ENCODE measurements at places on chromosomes 16 and 17. TPM values are rescaled to one million over a fixed set of nuclear protein-coding genes. Genes with fewer than 3 reads are reported as not detected.

KRTAP9-2 gene
- total RNA-seq: not detected

PLCD3 gene
- 30.2 TPM for total RNA-seq

CSH1 gene
- total RNA-seq: not detected

UNC13D gene
- total RNA-seq: under 0.01 TPM

RMI2 gene
- 8.5 TPM for total RNA-seq

NCOR1 gene
- total RNA-seq: 78.9 TPM

NOXO1 gene
- not detected for total RNA-seq

DNA sequence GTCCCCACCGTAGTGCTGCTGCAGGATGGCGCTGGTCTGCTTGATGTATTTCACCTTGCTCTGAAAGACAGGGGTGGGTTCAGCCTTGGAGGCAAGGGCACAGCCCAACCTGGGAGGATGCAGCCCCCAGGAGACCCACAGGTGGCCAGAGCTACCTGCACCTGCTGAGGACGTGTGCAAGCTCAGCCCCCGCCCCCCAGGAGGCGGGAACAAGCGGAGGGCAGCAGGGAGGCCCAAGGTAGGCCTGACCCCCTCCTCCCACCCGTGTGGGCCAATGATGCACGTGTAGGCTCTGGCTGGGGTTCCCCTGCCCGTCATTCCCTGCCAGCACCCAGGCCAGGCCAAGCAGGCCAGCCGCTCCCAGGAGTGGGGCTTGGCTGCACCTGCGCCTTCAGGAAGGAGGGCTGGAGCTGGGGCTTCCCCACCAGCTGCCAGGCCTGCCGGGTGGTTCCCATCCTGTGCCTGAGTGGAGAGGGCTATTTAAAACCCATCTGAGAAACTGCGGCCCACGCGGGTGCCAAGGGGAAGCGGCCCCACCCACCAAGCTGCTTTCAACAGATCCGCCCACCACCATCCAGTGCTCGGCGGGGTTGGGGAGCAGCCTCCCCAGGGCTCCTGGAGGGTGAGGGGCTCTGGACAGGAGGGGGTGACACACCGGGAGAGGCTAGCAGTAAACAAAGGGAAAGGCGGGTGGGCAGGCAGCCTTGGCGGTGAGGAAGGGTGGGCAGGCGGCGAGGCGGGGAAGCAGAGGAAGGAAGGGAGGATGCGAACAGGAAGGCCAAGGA lies 3.8 kb downstream of the NTHL1 start:
- H3K4me1 ChIP-seq: peaks cover 7% of the 10 kb centered on the region
- H3K4me3 ChIP-seq: no peak overlapping the region
- no peak for DNase-seq
- no peaks in the 10 kb centered on the region for H3K27me3 ChIP-seq
- H3K27ac ChIP-seq: no peak overlapping the region

- H3K27me3 ChIP-seq: no peaks in the 10 kb centered on the region
- peaks cover 30% of the 10 kb centered on the region for H3K4me1 ChIP-seq
- no peaks in the 10 kb centered on the region for H3K36me3 ChIP-seq
- H3K27ac ChIP-seq: no peak overlapping the region
- no peak overlapping the region for H3K4me3 ChIP-seq
These were observed 81.6 kb upstream of the XYLT1 start for GRCh38 chr16:17552351-17552750.

DNA sequence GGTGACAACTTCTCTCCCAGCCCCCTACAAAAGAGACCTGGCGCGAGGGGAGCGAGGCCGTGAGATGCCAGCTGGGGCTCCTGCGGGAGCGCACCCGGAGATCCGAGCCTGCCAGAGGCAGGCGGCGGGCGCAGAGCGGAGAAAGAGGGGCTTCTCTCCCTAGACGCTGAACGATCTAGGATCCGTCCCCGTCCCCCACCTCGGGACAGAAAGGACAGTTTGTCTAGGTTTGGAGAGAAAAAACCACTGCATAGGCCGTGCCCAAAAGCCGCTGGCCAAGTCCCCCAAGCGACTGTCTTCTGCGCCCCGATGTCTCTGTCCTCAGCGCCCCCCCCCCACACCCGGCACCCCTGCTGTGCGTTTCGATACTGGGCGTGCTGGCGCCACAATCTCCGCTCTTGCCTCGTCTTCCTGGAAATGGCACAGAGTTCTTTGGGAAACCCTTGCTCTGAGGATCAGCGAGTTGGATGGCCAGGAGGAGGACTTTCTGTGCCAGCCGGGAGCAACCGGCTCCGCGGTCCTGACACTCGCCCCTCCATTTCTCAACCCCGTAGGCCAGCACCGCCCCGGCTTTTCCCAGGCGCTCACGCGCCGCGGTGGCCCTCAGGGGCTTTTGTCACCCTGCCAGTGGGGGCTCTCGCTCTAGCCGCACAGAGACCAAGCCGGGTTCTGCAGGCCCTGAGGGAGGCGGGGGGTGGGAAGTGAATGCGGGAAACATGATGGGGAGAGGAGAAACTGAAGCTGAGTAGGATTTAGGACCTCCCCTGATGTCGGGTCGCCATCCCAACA lies 1.0 kb downstream of the SSTR2 start:
- H3K4me3 ChIP-seq: peak overlapping the region; percentile 72
- no peak overlapping the region for H3K27ac ChIP-seq
- no peaks in the 10 kb centered on the region for H3K36me3 ChIP-seq
- DNase-seq: peak; percentile 52

DNA sequence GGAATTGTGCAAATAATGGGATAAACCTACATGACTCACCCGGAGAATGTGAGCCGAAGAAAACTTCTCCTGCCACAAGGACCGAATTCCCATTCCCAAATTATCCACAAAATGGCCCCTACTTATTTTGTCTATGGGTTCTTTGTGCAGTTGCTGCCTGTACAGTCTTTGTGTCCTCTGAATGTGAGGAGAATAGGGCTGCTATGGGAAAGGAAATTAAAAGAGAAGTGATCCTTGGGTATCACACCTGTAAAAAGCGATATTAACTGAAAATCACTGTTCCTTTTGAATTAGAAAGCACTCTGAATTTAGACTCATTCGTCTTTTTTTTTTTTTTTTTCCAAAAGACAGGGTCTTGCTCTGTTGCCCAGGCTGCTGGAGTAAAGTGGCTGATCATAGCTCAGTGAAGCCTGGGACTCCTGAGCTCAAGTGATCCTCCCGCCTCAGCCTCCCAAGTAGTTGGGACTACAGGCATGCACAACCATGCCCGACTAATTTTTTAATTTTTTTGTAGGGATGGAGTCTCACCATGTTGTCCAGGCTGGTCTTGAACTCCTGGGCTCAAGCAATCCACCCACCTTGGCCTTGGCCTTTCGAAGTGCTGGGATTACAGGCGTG lies 45.4 kb downstream of the CHD9 start:
- H3K4me3 ChIP-seq: peak overlapping the region; percentile 74
- DNase-seq: no peak
- peak overlapping the region; percentile 88 for H3K27ac ChIP-seq
- H3K4me1 ChIP-seq: peaks cover 29% of the 10 kb centered on the region
- H3K27me3 ChIP-seq: no peaks in the 10 kb centered on the region
- H3K36me3 ChIP-seq: no peaks in the 10 kb centered on the region

DNA sequence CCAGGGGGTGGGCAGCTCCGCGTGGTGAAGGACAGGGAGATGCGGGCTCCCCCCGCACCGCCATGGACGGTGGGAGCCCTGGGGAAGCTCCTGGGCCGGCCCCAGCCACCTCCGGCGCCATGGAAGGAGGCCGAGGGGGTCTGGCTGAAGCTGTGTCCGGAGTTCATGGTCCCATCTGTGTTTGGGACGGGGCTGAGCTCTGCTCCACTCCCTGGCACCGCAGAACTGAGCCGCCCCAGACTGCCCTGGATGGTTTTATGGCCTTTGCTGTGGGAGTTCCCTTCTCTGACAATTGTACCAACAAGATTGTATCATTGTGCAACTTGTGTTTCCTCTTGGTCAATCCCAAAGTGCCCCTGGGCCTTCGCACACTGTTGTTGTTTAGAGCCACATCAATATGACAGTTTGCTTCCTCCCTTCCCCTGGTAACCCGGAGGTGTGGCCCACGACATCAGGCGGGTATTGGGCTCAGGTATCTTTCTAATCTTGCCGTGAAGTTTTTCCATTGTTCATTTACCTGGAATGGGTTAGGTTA lies 942 bp downstream of the KRT23 start:
- no peak for DNase-seq
- no peaks in the 10 kb centered on the region for H3K36me3 ChIP-seq
- H3K4me3 ChIP-seq: no peak overlapping the region
- no peak overlapping the region for H3K27ac ChIP-seq
- H3K4me1 ChIP-seq: 0 out of 2 replicates have a peak, but pooled peaks cover 9% of the 10 kb centered on the region

DNA sequence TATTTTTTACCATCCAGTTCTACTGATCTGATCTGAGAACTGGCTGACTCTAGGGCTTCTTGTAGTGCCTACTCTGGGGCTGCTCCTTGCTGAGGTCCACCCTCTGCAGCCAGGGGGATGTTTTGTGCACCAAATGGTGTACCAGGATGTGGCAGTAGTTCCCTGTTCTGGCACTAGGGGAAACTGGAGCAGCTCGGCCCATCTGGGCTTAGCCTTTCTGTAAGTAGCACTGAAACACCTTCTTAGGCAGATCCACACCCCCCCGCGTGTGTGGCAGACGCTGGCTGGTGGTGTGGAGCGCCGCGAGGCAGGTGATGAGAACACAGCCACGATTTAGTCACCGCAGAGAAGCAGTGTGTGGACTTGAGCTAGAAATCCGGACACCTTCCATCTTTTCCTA lies 17.0 kb downstream of the DUSP14 start:
- no peaks in the 10 kb centered on the region for H3K36me3 ChIP-seq
- H3K4me1 ChIP-seq: no peaks in the 10 kb centered on the region
- no peak overlapping the region for H3K27ac ChIP-seq
- DNase-seq: peak; percentile 55

- DNase-seq: peak; percentile 36
- H3K4me1 ChIP-seq: peaks cover 13% of the 10 kb centered on the region
- no peak overlapping the region for H3K27ac ChIP-seq
These were observed 87.5 kb upstream of the DNAH17 start for GRCh38 chr17:78664476-78665386.

DNA sequence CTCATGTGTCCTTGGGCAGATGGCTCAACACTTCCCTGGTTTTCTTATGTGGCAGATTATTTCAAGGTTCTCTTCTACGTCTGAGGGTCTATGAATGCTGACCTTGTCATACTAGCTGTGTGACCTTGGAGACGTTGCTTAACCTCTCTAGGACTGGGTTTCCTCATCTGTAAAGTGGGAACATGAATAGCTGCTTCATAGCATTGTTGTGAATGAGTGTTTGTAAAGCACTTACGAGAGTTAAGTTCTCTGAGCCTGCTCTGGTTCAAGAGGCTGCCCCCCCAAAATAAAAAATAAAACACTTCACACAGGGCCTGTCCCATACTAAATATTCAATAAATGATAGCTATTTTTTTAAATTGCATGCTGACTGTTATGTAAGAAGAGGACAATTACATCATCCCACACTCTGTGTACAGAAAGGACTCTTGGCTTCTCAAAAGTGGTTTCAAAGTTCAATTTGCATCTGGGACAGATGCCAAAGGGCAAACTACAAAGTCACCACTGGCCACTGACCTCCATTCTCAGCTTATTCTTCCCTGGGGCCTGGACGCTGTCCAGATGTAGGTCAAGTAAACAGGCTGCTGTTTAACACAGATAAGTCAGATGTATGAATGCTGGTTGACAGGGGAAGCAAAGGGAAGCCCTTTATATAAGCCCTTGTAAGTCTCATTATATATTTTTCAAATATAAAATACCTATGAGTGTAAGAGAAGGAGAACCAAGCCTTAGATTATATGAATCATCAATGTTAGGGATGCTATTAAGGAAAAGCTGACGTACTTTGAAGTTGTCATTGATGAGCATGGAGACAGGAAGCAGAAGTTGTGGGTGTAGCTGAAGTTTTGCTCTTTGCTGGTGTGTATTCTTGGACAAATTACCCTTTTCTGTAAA lies 15.4 kb upstream of the NDEL1 start:
- DNase-seq: peak; percentile 59
- H3K27ac ChIP-seq: no peak overlapping the region
- H3K4me3 ChIP-seq: no peak overlapping the region
- H3K27me3 ChIP-seq: no peaks in the 10 kb centered on the region
- no peaks in the 10 kb centered on the region for H3K36me3 ChIP-seq

GRCh38 chr16:23148166-23148512 lies 1.1 kb downstream of the USP31 start:
- H3K27ac ChIP-seq: no peak overlapping the region
- peak; percentile 17 for DNase-seq
- H3K36me3 ChIP-seq: no peaks in the 10 kb centered on the region
- H3K27me3 ChIP-seq: no peaks in the 10 kb centered on the region

GRCh38 chr17:82475458-82475857 lies 16.9 kb downstream of the NARF start:
- peaks cover 12% of the 10 kb centered on the region for H3K36me3 ChIP-seq
- no peaks in the 10 kb centered on the region for H3K27me3 ChIP-seq
- H3K27ac ChIP-seq: no peak overlapping the region
- H3K4me1 ChIP-seq: no peaks in the 10 kb centered on the region

DNA sequence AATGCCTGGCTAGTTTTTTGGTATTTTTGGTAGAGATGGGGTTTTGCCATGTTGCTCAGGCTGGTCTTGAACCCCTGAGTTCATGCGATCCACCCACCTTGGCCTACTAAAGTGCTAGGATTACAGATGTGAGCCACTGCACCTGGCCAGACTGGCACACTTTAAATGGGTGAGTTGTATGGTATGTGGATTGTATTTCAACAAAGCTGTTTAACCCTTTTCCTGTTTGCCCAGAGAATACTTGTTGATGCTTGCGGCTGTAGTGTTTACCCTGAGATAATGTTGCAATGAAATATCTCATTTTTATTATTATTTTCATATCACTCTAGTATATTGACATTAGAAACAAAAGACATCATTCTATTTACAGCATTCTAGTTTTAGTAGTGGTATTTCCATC lies 17.1 kb upstream of the TMEM94 start:
- no peak overlapping the region for H3K4me3 ChIP-seq
- H3K36me3 ChIP-seq: no peaks in the 10 kb centered on the region
- H3K4me1 ChIP-seq: peaks cover 3% of the 10 kb centered on the region

- H3K27ac ChIP-seq: no peak overlapping the region
- H3K4me1 ChIP-seq: no peaks in the 10 kb centered on the region
- peaks cover 87% of the 10 kb centered on the region for H3K27me3 ChIP-seq
- no peak for DNase-seq
- no peak overlapping the region for H3K4me3 ChIP-seq
- H3K36me3 ChIP-seq: no peaks in the 10 kb centered on the region
These were observed 84.1 kb downstream of the IRF8 start for GRCh38 chr16:85983064-85983463.

DNA sequence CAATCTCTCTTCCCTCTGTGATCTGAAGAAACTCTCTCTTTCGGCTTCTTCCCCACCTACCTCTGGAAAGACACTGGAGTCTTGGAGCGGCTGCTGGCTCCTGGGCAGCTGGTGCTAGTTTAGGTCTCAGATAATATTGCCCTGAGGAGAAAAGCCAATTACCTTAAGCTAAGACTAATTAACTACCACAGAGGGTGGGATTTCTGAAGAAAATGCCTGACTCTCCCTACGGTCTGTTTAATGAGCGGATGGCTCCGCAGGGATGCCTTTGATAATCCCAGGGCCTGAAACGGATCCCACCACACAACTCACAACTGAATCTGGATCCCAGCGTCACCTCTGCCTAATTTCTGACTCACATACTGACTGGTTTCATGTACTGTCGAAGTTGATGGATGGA lies 127.0 kb upstream of the NLRP1 start:
- no peak overlapping the region for H3K4me3 ChIP-seq
- DNase-seq: no peak
- no peaks in the 10 kb centered on the region for H3K36me3 ChIP-seq
- H3K4me1 ChIP-seq: no peaks in the 10 kb centered on the region

Measured in GM23248 (cell line).